ENCODE measurements at places on chromosomes 3 and 15.

DNA sequence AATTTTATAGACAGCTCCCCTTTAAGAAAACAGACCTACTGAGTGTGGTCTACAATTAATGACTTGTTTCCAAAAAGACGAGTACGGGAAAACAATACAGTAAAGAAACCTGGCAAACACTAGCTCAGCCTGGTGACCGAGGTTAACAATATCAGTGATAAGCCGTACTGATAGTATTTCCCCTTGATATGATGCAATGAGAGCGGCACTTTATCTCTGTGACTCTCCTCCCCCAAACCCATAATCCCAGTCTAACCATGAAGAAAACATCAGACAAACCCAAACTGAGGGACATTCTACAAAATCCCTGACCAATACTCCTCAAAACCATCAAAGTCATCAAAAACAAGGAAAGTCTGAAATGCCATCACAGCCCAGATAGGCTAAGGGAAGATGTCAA is 8.2 kb downstream of the DENND4A start:
- no peak for DNase-seq

- no peak for DNase-seq
Measured at GRCh38 chr3:130976706-130977105, 49.9 kb downstream of the ASTE1 start.

- no peak for DNase-seq
Measured at GRCh38 chr15:60905587-60905986, 323.5 kb downstream of the RORA start.

GRCh38 chr3:4322635-4323034 is 19.5 kb downstream of the SETMAR start:
- no peak for DNase-seq

DNA sequence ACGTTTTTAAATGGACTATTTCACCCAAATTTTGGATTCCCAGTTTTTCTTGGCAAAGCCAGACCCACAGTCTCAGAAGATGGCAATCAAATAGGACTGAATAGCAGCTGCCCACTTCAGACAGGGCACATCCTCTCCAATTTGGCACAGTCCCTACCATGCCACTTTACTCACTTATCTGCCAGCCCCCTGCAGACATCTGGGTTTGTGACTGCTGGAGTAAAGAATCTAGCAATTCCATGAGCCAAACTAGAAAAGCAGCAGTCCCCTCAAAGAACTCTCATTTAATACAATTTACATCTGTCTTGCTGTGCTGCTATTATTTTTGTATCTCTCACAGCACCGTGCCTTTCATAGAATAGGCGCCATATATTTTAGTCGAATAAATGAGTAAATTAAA is 16.0 kb upstream of the LRRN1 start:
- DNase-seq = no peak

DNA sequence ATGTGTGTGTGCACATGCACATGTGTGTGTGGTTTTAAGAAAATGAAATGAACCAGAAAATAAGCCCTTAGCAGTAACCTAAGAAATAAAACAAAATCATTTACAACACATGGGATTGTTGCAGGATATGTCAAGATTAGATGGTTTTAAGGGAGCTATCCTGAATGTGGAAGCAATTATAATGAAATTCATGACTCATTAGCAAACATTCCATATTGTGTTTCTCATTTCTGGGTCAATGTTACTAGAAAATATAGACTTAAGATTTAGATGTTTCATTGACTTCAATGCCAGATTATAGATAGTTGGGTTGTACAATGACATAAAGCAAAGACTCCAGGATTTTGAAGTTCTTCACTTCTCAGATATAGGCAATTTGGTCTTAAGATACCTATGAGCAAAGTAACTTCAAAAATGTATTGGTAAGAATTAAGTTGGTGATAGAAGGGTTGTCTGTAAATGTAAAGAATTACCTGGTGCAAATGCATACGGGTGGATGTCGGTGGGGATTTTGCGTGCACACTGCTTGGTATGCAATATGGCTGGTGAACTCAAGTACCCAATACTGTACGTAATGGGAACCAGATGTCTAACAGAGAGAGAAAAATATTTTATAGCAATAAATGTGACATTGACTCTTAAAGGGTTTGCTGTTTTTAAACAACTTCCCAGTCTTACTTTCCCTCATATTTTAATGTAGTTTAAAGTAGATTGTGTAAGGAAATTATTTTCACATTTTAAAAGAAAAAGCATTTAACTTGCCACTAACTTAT is 53.9 kb upstream of the NR2F2 start:
- no peak for DNase-seq

DNA sequence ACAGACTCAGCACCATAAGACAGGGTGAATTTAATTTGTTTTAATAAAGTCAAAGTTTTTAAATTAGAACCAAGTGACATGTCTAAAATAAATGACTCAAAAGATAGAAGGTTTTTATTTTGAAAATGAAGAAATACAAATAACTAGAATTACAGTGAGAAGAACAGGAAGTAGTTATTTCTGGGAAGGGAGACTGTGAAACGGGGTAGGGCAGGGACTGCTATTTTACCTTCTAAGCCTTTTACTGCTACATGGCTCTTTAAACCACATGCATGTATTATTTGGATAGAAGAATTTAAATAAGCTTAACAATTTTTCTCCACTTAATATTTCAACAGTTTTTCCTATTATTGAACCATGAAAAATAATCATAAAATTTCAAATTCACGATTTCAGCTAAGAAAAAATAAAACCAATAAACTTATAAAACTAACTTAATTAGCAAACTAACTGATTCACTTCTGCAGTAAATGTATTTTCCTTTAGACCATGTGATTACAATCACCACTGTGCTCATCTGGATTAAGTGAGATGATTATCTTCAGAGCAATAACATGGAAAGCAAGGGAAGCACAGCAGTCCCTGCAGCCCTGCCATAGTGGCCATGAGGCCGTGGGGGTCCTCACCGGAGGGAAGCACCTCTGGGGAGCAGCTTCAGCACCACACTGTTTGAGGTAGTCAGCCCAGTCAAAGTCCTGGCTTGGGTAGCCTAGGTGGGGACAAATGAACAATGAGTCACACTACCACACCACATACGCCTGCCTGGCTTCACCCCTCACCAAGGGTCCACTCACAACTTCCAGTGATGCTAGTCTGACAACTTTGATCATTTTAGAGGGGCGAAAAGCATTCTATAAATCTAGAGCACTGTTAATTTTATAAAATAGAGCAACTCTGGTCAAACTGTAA is 28.3 kb upstream of the STIMATE start:
- no peak for DNase-seq

GRCh38 chr15:47548231-47548630 is 169.1 kb upstream of the SEMA6D start:
- no peak for DNase-seq

DNA sequence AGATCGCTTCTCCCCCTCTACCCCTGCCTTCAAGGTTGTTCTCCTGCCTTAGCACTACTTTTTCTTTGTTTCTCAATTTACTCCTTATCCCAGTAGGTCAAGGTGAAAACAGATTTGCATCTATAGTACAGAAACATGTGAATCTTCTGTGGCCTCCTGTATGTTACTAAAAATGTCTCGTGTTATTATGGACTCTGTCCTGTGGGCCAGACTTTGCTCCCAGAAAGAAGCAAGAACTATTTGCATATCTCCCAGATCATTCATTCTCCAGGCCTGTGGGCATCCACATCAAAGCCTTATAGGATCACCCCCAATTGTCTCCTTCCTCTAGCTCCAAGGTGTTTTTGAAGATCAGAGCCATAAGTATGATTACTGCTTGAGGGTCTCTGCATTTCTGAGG is 169.5 kb upstream of the ROPN1 start:
- no peak for DNase-seq

- no peak for DNase-seq
Measured at GRCh38 chr15:23561914-23562313, 3.6 kb upstream of the MKRN3 start.

GRCh38 chr3:34012102-34012461 is 213.7 kb downstream of the PDCD6IP start:
- DNase-seq = no peak

Data from stimulated activated CD8-positive, alpha-beta memory T cell treated with anti-CD3 and anti-CD28 coated beads, Interleukin-12 subunit alpha, Interleukin-12 subunit beta, amount 100 ng/mL, for 4 hours (primary cell).